ENCODE measurements at places on chromosomes 11 and 22. TPM values are rescaled to one million over a fixed set of nuclear protein-coding genes. Genes with fewer than 3 reads are reported as not detected.
A peak's percentile ranks its signal among the peaks of the same experiment; 100 is the strongest.

HBG2 gene
- not detected for total RNA-seq

TALDO1 gene
- total RNA-seq: 146 TPM

DNA sequence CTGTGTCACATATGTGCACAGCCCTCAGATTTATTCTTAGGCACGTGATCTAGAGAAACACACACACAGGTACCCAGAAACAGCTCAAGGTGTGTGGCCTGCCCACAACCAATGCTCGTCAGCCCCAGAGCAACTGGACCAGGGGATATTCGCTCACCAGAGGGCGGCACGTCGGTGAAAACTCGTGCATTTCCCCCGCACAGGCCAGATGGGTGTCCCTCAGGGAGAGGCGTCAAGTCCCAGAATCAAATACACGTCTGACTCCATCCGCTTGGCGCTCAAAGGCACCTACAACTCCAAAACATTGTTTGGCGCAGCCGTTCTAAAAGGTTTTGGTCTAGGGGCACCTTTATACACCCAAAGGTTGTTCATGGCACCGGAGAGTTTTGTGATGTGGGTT lies 429.0 kb downstream of the BRD1 start:
- DNase-seq: no peak

GRCh38 chr22:48596111-48596850 lies 1231.4 kb downstream of the BRD1 start:
- DNase-seq: no peak

GALNT18 gene
- 2.4 TPM for total RNA-seq

- peak; percentile 59 for DNase-seq
Observed at GRCh38 chr11:1847926-1848639, 4.8 kb upstream of the LSP1 start.

GRCh38 chr11:10806206-10806605 lies 2.5 kb downstream of the EIF4G2 start:
- DNase-seq: no peak

GRCh38 chr22:46051646-46052045 lies 74.7 kb upstream of the WNT7B start:
- no peak for DNase-seq

DNA sequence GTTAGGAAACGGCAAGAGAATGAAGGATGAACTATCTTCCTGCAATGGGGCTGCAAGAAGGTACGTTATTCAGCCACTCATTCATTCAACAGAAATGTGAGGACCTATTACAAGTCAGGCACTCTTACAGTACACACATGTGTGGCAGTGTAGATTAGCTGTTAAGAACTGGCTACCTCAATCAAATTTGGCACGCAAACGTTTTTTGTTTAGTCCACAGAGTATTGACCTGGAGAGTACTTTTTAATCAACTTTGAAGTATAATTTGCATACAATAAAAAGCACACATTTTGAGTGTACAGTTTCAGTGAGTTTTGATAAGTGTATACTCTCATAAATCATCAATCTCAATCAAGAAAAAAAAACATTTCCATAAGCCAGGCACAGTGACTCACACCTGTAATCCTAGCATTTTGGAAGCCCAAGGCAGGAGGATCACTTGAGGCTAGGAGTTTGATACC lies 24.2 kb downstream of the MRTFA start:
- DNase-seq: no peak

VSIG10L2 gene
- not detected for total RNA-seq

GRCh38 chr22:44685384-44686056 lies 16.5 kb upstream of the PRR5 start:
- DNase-seq: peak; percentile 65

- DNase-seq: no peak
Observed at GRCh38 chr11:43582863-43583462, 97.6 kb upstream of the HSD17B12 start.

Data from fibroblast of the aortic adventitia (primary cell).